ENCODE measurements at places on chromosomes 13 and 19.

DNA sequence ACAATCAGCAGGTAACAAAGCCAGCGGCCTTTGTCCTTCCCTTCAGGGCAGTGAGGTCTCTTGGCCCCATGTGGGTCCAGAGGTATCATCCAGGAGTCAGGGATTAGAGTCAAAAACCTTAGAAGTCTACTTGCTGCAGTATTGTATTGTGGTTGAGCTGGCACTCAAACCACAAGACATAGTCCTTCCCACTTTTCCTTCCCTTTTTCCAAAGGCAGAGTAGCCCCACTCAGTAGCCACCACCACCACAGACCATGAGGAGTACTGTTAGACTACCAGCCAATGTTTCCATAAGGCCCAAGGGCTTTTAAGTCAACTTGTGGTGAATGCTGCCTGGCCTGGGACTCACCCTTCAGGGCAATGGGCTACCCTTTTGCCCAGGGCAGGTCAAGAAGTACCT is 27.1 kb upstream of the CCNA1 start:
- DNase-seq = no peak

- no peak for DNase-seq
These were observed 11.8 kb upstream of the ZNF175 start for GRCh38 chr19:51559240-51559639.

GRCh38 chr19:1745589-1746031 is 7.7 kb upstream of the ONECUT3 start:
- DNase-seq = no peak

GRCh38 chr13:112248862-112249592 is 127.1 kb upstream of the SPACA7 start:
- no peak for DNase-seq

DNA sequence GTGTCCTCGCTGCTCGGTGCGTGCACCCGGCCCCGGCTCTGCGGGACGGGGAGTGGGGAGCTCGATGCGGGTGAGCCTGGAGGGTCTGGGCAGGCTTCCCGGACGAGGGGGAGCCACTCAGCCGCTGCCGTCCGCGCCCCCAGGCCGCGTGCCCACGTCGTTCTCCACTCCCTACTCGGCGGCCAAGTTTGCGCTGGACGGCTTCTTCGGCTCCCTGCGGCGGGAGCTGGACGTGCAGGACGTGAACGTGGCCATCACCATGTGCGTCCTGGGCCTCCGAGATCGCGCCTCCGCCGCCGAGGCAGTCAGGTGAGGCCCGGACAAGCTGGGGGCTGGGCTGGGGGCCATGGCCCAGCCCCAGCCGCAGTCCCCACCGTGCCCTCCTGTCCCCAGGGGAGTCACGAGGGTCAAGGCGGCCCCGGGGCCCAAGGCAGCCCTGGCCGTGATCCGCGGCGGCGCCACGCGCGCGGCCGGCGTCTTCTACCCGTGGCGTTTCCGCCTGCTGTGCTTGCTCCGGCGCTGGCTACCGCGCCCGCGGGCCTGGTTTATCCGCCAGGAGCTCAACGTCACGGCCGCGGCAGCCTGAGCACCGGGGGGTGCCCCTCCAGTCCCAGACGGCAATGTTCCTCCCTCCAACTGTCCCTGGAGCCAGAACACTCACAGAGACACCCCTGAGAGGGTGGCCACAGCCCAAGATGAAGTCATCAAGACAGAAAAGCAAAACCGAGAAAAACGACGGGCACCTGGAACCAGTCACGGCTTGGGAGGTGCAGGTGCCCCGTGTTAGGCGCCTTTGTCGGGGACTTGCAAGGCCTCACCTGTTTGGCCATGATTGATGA is 2.5 kb upstream of the RPL36 start:
- no peak for DNase-seq

- DNase-seq = no peak
These were observed 213.9 kb upstream of the ZNF536 start for GRCh38 chr19:30158067-30158892.
